Esophagus muscularis mucosa (tissue), 4 donors: ENCODE measurements at places on chromosomes 3 and 15. TPM values are rescaled to one million over a fixed set of nuclear protein-coding genes. Genes with fewer than 3 reads are reported as not detected.

GRCh38 chr15:58469432-58470353 lies 37.9 kb downstream of the LIPC start:
- H3K36me3 ChIP-seq: no peaks in the 10 kb centered on the region
- peaks cover 2% of the 10 kb centered on the region for H3K4me1 ChIP-seq
- H3K27me3 ChIP-seq: no peaks in the 10 kb centered on the region

The CASR gene
- total RNA-seq: under 0.01 TPM

The IGF1R gene
- 62.3 TPM for total RNA-seq

- H3K4me3 ChIP-seq: no peak overlapping the region
- H3K27me3 ChIP-seq: no peaks in the 10 kb centered on the region
- peaks cover 8% of the 10 kb centered on the region for H3K4me1 ChIP-seq
Observed at GRCh38 chr3:143600756-143601718, 247.2 kb downstream of the SLC9A9 start.

The TPRG1 gene
- 4.3 TPM for total RNA-seq

The RTP4 gene
- 0.50 TPM for total RNA-seq

DNA sequence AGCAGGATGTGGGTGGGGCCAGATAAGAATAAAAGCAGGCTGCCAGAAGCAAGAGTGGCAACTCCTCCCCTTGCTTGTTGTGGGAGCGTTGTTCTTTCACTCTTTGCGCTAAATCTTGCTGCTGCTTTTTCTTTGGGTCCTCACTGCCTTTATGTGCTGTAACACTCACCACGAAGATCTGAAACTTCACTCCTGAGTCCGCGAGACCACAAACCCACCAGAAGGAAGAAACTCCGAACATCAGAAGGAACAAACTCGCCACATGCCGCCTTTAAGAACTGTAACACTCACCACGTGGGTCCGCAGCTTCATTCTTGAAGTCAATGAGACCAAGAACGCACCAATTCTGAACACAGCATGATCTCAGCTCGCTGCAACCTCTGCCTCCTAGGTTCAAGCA lies 72.9 kb downstream of the IL12A start:
- H3K27ac ChIP-seq: no peak overlapping the region
- no peaks in the 10 kb centered on the region for H3K27me3 ChIP-seq
- no peak overlapping the region for H3K4me3 ChIP-seq
- H3K4me1 ChIP-seq: no peaks in the 10 kb centered on the region

DNA sequence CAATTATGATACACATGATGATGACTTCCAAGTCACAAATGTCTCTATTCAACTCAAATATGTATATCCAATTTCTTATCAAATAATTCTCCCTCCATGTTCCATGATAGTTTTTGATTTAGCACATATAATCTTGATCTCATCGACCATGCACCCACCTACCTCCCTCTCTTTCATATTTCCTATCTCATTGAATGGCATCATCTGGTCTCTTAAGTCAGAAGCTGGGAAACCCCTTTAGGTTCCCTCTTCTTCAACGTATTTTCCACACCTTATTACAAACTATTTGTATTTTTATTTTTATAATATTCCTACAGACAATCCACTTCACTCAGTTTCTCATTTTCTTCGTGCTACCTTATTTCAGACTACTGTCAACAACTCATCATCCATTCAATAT lies 56.9 kb upstream of the DPH6 start:
- no peak overlapping the region for H3K4me3 ChIP-seq
- peaks cover 12% of the 10 kb centered on the region for H3K4me1 ChIP-seq
- H3K27ac ChIP-seq: no peak overlapping the region

The SLC27A2 gene
- 1.8 TPM for total RNA-seq

GRCh38 chr15:66169023-66169422 lies 84.5 kb downstream of the MEGF11 start:
- no peak overlapping the region for H3K27ac ChIP-seq
- no peaks in the 10 kb centered on the region for H3K4me1 ChIP-seq
- H3K36me3 ChIP-seq: no peaks in the 10 kb centered on the region
- peaks cover 36% of the 10 kb centered on the region for H3K27me3 ChIP-seq
- no peak overlapping the region for H3K4me3 ChIP-seq
- no peak for DNase-seq

The FEZF2 gene
- not detected for total RNA-seq

The SHC4 gene
- 2.3 TPM for total RNA-seq

DNA sequence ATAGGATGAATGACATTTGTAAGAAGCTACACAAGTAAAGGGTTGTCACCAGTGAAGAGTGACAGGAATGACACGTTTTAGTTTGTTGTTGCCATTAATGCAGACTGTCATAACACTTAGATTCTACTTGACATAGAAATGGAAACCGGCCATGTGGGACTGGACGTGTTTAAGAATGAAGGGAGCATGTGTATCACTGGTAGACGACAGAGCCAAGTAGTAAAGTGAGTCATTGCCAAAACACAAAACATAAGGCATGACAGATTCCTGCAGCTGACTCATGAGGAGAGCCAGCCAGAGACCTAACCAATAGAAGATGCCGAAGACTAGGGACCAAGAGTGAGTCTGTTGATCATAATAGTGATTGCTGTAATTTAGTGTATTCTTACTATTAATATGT lies 106.2 kb upstream of the PLAAT1 start:
- H3K27ac ChIP-seq: no peak overlapping the region
- no peaks in the 10 kb centered on the region for H3K27me3 ChIP-seq
- H3K4me1 ChIP-seq: no peaks in the 10 kb centered on the region
- no peak overlapping the region for H3K4me3 ChIP-seq

The SHISA5 gene
- 139 TPM for total RNA-seq

GRCh38 chr15:41377978-41378377 lies 24.3 kb downstream of the NDUFAF1 start:
- H3K4me3 ChIP-seq: no peak overlapping the region
- no peak overlapping the region for H3K27ac ChIP-seq
- no peaks in the 10 kb centered on the region for H3K36me3 ChIP-seq
